ENCODE measurements at places on chromosomes 3 and 15. TPM values are rescaled to one million over a fixed set of nuclear protein-coding genes. Genes with fewer than 3 reads are reported as not detected.

GRCh38 chr3:42387802-42388651 lies 22.4 kb downstream of the LYZL4 start:
- DNase-seq = no peak

DNA sequence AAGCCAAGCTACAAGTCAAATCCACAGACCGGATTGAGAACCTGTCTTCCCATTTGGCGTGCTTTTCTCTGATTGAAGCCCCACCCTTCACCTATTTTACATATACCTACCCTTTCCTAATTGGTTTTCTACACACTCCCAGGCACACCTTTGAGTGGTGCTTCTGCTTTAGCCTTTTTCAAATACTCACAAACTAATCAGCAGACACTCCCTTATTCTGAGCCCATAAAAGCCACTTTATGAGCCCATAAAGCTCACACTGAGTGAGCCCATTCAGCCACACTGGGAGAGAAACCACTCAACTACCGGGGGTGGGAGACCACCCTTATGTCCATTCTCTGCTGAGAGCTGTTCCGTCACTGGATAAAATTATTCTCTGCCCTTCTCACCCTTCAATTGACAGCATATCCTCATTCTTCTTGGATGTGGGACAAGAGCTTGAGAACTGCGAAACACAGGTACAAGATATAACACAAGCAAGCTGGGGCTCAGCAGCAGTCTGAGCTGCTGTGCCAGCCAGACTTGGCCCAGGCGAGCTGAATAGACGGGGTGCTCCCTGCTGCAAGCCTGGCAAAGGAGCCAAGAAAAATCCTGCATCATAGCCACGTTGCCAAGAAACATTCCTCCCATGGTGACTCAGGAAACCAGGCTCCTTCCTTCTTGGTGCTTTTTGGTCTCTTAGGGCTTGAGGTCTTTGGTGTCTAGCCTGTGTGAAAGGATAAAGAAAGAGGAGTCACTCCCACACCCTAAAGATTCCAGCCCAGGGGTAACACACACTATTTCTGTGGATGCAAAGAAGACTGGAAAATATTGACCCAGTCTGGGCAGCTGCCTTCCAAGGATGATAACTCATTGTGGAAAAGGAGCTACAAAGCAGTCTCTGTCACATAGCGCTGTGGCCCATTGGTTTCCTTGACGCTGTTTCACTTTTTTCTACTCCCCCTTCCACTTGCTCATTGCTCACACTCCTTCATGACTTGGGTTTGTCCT lies 609.7 kb downstream of the MCTP2 start:
- no peak for DNase-seq

GRCh38 chr15:77012868-77013267 lies 17.9 kb downstream of the PSTPIP1 start:
- no peak for DNase-seq

DNA sequence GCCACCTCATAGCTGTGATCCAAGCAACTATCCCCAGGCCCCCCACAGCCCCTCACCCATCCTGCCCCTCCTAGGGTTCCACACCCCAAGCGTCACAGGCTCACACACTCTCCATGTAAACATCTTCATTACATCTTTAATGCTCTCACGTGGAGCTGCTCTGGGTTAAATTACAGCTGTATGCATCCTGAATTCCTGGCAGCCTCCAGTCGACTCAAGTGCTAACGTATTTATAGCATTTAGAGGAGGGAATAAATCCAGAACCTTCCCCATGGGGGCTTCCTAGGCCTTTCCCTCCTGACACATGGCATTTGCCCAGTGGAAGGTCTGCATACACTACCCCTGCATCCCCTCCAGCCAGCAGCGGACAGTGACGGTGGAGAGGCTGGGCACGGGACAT lies 9.6 kb downstream of the C3orf18 start:
- DNase-seq = no peak

DNA sequence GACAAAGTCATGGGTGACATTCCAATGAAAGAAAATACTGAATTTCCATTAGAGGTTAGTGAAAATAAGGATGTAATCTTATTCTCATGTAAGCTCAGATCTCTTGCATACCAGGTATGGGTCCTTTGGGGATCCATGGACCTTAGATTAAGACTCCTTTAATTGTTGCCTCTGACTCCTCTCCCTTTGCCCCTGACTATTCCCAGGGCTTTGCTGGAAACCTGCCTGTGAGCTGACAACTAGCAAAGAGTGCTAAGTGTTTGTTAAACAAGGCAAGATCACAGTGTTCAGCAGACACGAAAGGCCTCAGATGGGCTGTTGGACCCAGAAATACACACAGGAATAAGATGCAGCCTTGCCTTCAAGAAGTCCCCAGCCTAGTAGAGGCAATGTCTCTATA lies 32.1 kb downstream of the ACKR2 start:
- DNase-seq = no peak

- DNase-seq = no peak
Observed at GRCh38 chr3:47669026-47669749, 90.5 kb upstream of the CSPG5 start.

- DNase-seq = peak; percentile 15
Observed at GRCh38 chr3:88003115-88003755, 55.6 kb downstream of the CGGBP1 start.

- DNase-seq = peak; percentile 1
Observed at GRCh38 chr3:175916191-175916934, 1057.2 kb downstream of the NAALADL2 start.

Gene CD96
- polyA plus RNA-seq = 0.86 TPM

Gene CCR1
- polyA plus RNA-seq = 7.7 TPM

Gene CPB1
- 0.44 TPM for polyA plus RNA-seq
